ENCODE measurements at places on chromosomes 16 and 17. TPM values are rescaled to one million over a fixed set of nuclear protein-coding genes. Genes with fewer than 3 reads are reported as not detected.
A peak's percentile ranks its signal among the peaks of the same experiment; 100 is the strongest.

DNA sequence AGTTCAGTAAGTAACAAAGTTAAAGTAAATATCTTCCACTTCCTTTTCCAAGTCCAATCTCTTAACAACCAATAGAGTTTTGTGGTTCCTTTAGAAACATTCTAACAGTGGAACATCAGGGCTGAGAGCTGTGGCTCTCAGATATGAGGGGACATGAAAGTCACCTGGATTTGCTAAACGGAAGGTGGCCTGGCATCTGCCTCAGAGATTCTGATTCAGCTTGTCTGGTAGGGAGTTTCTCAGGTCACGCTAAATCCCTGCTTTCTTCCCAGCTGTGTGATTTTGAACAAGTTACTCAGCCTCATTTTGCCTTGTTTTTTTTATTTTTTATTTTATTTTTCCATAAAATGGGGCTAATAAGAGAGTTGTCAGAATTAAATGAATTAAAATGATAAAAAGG, 411.0 kb upstream of the CDH11 start:
- DNase-seq = no peak

GRCh38 chr17:75834928-75835653, 9.1 kb downstream of the UNC13D start:
- peak; percentile 74 for DNase-seq

Gene GPR179
- total RNA-seq = 0.21 TPM

DNA sequence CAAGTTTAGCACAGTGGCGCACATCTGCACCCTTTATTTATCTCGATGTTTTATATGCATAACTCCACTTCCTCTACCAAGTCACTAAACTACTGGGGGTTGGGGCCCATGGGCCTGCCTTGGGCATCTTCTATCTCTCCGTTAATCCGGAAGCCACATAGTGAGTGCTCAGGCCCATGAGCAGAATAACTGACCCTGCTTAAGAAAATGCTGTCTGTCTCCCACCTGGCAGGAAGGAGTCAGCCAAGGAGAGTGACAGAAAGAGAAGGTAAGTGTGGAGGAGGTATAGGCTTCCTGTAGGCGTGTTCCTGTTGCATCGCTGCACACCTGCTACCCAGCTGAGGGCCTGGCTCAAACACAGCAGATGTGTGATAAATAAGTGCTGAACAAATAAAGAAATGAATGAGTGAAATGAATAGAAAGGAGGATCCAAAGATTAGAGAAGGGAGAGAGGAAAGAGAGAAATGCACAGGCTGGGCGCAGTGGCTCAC, 320.1 kb downstream of the SLC39A11 start:
- DNase-seq = no peak

Gene WFIKKN1
- total RNA-seq = not detected

DNA sequence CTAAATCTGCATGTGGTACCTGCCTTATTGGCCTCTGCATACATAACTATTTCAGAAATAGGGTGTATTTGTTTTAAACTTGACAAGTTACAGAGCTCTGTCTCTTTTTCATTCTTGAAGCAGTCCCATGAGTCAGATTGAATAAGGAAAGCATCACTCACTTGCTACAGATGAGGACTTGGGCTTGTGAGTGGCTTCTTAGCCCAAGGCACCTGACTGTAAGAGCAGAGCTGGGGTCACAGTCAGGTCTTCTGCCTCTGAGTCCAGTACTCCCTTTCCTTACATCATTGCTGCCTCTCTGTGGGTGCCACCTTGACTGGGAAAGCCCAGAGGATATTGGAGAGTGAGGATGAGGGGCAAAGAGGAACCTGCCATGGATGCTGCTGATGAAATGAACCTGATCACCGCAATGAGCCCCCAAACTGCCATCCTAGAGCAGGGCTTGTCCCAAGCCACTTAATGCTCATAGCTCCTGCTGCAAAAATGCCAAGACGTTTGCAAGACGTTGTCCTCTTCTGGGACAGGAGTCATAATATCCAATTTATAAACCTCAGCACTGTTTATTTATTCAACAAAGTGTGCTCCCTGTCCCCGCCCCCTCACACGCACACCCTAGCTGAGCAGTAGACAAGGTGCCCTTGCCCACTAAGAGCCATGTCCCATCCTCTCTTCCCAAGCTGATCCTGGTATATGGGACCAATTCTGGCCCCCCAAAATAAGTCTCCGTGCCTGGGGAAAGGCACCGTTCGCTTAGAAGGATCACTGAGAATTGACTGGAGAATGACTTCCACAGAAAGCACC, 74.1 kb downstream of the CCDC182 start:
- no peak for DNase-seq

GRCh38 chr17:58111676-58112075, 28.5 kb downstream of the DYNLL2 start:
- no peak for DNase-seq

DNA sequence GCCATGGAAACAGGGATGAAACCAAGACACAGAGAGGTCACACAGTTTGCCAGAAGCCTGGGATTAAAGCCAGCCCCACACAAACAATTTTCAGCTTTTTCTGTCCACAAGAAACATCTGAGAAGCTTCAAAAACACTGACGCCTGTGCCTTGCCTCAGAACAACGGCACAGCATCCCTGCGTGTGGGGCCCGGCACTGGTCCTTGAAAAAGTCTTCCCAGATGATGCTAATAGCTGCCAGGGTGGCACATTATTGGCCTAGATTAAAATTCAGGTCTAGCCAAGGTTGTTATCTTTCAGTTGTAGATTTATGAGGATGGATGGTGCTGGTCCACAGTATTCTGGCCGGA, 321.4 kb downstream of the HAPSTR1 start:
- DNase-seq = no peak

- no peak for DNase-seq
Measured at GRCh38 chr16:23990507-23990906, 154.7 kb downstream of the PRKCB start.

Gene WNT9B
- not detected for total RNA-seq

- no peak for DNase-seq
Measured at GRCh38 chr17:68384471-68384870, 72.8 kb downstream of the WIPI1 start.
